Amygdala (tissue), 56 donors: ENCODE measurements at places on chromosomes 1 and 21.

DNA sequence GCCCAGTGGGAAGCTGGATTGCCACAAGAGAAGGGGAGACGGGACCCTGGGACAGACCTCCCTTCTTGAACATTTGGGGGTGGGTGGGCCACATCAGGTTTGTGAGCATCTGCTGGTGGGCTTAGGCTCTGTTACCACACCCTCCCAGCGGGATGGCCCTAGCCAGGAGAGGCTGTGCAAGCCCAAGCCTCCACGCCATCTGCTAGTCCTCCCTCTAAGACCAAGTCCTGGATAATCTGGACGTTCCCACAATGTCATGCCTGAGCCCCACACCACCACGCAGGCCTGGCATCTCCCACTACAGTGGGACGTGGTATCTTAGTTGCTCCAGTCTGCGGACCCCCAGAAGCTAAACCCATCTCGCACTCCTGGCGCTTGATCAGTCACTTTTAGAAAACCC is 3.7 kb upstream of the IBA57 start:
- DNase-seq = no peak

DNA sequence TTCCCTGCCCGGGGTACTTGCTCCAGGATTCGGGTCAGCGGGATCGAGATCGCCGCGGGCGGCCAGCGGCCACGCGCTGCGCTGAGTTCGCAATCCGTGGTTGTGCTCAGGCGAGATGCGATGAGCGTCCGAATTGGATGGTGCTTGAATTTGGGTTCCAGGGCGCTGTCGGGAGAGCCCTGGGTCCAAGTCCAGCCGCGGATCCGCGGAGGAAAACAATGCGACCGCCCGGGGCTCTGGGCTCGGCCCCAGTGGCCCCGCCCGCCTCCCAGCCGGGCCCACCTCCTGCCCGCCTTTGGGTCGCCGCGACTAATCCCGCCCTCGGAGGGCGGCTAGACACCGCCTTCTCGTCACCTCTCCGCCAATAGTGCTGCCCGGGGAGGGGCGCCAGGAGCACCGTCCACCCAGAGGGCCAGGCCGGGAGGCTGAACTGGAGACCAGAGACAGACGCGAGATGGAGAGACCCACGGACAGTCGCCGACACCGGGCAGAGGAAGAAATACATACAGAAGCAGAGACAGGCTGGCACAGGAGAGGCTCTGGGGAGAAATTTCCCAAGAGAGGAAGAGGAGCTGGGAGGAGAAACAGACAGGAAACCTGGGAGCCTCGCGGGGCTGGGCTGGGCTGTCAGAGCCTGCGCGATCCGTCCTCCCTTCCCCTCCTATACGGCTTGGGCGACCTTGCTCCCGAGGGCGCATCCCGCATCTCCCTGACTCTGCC is at the start of gene SEMA6C:
Gene SEMA6C, minus strand, starts transcription at position 220 of the 720 bp plus-strand sequence. CDS start 4,010 bp downstream, outside the sequence.
- peak; percentile 92 for DNase-seq

GRCh38 chr1:218642033-218642948 is 297.2 kb downstream of the TGFB2 start:
- no peak for DNase-seq

GRCh38 chr1:2961081-2961480 is 60.2 kb upstream of the ACTRT2 start:
- no peak for DNase-seq

GRCh38 chr21:33067043-33067442 is 2.9 kb upstream of the OLIG1 start:
- DNase-seq = no peak

GRCh38 chr1:46205791-46206190 is 2.7 kb downstream of the LURAP1 start:
- no peak for DNase-seq

DNA sequence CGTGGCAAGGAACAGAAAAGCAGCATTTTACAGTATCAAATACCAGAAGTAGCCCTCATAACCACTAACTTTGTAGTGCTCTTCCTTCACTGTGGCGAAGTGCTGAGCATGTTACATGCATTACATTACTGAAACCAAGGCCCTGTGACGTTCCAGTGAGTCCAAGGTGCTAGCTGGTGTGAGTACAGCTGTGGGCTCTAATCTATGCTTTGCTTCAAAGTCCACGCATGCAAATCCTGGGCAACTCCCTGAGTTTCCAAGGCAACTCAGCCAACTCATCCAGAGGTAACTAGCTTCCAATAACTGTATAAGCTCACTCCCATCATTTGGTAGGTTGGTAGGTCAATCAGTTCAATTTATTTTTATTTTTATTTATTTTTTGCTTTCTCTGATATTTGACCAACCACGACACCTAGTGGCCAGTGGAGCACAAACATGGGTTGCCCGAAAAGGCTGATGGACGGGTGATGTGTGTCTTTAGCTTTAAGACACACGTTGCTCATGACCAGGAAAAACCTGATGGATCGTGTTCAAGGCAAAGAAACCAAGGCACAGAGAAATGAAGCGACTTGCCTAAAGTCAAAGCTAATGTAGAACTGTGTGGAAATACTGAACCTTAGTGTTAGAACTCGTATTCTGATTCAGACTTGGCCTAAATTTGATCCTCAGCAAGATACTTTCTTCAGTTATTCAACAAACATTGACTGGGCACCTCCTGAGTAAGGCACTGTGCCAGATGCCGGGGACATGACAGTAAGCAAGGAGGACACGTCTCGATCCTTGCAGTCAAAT is 73.0 kb downstream of the GNG12 start:
- peak; percentile 18 for DNase-seq
